Fibroblast of lung (primary cell): ENCODE measurements at places on chromosomes 16 and 17. TPM values are rescaled to one million over a fixed set of nuclear protein-coding genes. Genes with fewer than 3 reads are reported as not detected.
A peak's percentile ranks its signal among the peaks of the same experiment; 100 is the strongest.

The METTL26 gene
- 39.2 and 49.7 TPM in 2 replicates for polyA plus RNA-seq

The KANSL1 gene
- 8.4 and 11.1 TPM in 2 replicates for polyA plus RNA-seq

The GAS7 gene
- 0.58 and 5.2 TPM in 2 replicates for polyA plus RNA-seq

The ALKBH5 gene
- 67.7 and 70.3 TPM in 2 replicates for polyA plus RNA-seq

The CDRT15 gene
- not detected in 2 replicates for polyA plus RNA-seq

The GLIS2 gene
- 5.6 and 6.0 TPM in 2 replicates for polyA plus RNA-seq

DNA sequence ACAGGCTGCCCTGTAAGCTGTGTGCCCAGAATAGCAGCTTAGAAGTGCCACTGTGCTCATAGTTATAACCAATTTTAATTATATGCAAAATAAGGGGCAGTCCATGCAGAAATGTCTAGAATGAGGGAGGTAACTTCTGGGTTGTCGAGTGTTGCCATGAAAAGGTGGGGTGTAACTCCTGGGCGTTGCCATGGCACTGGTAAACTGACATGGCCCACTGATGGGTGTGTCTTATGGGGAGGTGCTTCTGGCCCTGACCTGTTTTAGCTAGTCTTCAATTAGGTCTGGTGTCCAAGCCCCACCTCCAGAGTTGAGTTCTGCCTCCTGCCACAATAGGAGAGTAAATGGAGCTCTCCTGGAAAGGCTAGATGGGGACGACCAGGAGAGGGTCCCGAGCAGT, 120.6 kb downstream of the SALL1 start:
- DNase-seq: no peak
- H3K27me3 ChIP-seq: no peaks in the 10 kb centered on the region

DNA sequence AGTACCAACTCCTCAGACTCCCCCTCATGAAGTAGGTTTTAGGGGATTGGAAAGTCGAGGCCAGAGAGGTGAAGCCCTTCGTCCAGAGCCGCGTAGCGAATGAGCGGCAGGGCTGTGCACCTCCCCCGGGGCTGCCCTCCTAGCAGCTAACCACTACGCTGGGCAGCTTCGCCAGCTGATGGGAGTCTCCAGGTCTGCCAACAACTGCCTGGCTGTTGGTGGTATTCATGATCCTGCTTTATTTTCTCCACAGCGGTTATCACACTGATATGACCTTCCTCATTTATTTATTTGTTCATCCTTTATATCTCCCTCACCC, 773 bp upstream of the NETO2 start:
- H3K4me1 ChIP-seq: no peaks in the 10 kb centered on the region
- H3K36me3 ChIP-seq: no peaks in the 10 kb centered on the region
- peak overlapping the region; percentile 32 for H3K4me3 ChIP-seq
- H3K27ac ChIP-seq: no peak overlapping the region
